ENCODE measurements at places on chromosomes 7 and 10.
A peak's percentile ranks its signal among the peaks of the same experiment; 100 is the strongest.

- no peak for DNase-seq
Measured at GRCh38 chr7:108598153-108598552, 28.5 kb downstream of the DNAJB9 start.

DNA sequence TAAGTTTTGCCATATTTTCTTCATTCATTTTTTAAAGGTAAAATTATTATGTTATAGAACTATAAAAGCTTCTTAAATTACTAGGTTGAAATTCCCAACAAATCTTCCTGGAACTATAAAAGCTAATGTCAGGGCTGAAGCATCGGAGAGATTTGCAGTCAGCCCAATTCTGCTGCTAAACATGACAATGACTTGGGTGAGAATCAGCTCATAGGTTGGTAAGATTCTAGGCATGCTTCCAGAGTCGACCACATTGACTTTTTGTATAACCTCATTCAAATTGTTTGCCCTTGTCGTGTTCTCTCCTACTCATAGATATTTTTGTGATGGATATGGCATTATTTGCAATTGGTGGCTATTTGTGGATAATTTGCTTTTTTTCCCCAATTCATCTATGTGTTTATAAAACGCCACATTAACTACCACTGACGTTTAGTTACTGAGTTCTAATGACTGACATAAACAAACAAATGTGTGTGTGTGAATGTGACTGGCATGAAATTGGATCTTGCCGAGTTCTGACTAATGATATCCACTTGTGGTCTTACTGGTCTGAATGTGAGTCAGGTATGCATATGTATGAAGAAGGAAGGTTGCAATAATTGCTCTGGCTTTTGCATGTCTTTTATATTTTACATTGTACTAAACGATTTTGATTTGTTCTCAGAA, 579.8 kb downstream of the PARD3 start:
- DNase-seq = no peak

GRCh38 chr10:79286318-79286951, 60.8 kb upstream of the PPIF start:
- DNase-seq = peak; percentile 82

DNA sequence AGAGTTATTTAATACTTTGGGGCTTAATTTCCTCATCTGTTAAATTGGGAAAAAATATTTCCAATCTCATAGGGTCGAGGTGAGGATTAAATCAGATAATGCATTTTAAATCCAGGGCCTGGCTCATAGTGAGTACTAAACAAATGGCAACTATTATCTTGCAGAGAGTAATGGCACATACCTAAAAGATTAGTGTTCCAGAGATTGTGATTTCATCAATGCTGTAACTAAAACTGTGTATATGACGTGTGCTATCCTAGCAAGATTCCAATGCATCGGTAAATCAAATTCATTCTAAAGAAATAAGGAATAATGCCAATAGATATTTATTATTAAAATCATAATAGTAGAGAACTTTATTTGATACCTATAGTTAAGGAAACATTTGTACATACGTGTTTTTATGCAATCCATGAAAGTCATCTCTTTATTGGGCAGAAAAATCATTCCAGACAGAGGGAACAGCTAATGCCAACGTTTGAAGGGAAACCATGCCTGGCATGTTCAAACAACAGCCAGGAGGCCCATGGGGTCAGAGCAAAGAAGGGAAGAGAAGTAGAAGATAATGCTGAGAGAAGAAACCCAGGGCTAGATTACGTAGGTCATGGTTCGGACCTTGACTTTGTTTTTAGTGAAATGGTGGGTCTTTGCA, 174.8 kb upstream of the AGR3 start:
- DNase-seq = no peak

- no peak for DNase-seq
Measured at GRCh38 chr10:24434961-24435360, 226.0 kb downstream of the KIAA1217 start.

- no peak for DNase-seq
Measured at GRCh38 chr7:31933481-31933880, 136.7 kb downstream of the PDE1C start.

DNA sequence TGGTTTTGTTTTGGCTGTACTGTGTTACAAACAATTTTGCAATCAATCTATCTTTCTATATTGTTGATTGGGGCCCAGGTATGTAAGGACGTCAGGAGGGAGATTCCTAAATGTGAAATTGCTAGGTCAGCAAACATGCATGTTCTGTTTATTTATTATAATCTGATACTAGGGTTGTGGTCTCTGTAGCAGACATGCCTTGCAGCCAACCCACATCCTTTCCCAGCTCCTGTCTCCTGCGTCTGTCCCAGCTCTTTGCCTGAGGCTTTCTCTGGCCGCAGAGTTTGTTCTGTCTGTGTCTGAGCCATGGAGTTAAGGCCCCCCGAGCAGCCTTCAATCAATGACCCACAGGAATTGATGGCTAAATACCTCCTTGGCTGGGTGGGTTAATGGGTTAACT, 124.0 kb upstream of the ZEB1 start:
- no peak for DNase-seq

GRCh38 chr10:74743401-74743800, 83.0 kb upstream of the KAT6B start:
- DNase-seq = no peak

DNA sequence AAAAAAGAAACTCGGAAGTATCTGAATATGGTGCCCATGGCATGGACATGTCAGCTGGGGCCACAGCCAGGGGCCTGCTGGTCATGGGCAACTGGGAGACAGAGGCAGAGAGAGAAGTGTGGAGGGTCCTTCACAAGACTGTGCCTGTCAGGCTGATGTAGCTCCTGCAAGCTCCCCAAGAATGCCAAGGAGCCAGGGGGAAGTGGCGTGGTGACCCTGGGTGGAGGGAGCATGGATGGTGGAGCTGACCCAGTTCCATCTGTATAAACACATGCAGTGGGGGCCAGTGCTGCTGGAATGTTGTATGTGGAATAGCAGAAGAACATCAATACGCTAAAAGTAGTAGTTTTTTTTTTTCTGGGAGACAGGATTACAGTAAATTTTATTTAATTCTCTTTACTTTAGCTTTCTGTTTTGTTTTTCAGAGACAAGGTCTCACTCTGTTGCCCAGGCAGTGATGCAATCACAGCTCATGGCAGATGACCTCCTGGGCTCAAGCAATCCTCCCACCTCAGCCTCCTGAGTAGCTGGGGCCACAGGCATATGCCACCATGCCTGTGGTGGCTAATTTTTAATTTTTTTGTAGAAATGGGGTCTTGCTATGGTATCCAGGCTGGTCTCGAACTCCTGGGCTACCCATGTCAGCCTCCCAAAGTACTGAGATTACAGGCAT, 10.5 kb upstream of the ZMIZ2 start:
- DNase-seq = no peak

DNA sequence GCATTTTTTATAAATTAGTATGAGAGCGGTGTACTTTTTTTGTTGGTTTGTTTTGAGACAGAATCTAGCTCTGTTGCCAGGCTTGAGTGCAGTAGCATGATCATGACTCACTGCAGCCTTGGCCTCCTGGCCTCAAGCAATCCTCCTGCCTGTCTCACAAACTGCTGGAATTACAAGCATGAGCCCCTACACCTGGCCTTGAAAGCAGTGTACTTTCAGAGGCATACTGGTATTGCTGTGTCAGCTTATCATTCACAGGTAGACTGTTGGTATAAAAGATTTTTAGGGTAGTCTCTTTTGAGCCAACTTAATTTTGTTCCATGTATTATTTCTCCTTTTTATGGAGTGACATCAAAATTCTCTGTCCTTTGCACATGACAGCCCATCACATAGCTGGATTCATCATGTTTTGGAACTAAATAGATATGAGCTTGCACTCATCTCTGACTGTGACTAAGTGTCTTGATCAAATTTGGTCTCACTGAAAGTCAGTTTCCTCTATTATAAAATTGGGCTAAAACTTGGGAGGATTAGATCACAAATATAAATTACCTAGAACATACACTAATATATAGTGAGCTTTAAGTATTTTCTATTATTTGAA, 12.4 kb downstream of the GNAT3 start:
- no peak for DNase-seq

- DNase-seq = peak; percentile 46
Measured at GRCh38 chr7:75642810-75643486, 95.8 kb downstream of the HIP1 start.

DNA sequence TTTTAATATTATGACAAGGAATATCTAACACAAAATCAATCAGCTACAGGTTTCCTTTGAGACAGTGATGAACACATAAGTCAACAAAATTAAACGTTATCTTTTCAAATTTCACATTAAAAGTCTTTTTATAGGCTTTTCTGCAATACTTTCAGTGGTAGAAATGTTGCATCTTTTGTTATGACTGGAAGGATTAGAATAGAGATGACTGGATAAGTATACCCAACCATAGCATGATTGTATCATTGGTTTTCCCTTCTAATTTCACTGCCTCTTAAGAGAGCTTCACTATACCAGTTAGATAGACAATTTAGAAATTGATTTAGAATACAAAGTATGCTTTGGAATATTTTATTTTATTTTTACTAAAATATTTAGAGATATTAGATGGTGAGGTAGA, 273.9 kb downstream of the PHF14 start:
- DNase-seq = no peak

DNA sequence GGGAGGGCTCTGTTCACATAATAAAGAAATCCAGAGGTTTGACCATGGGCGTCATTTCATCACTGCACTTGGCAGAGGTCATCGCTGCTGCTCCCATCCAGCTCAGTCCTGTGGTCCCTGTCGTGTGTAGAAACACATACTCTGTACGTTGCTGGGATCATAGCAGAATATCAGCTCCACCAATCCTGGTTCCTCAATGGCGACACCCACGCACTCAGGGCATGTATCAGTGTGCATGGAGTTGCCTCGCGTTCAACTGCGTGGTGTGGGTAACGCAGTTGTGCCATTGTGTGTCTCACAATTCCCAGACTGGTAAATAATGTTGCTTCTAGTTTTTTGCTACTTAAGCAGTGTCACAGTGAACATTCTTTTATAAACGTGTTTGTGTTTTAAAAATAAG, 111.1 kb downstream of the LHPP start:
- no peak for DNase-seq

GRCh38 chr7:90669492-90669891, 73.4 kb downstream of the CDK14 start:
- no peak for DNase-seq

- no peak for DNase-seq
Measured at GRCh38 chr10:97336446-97336845, 1.9 kb upstream of the FRAT2 start.

DNA sequence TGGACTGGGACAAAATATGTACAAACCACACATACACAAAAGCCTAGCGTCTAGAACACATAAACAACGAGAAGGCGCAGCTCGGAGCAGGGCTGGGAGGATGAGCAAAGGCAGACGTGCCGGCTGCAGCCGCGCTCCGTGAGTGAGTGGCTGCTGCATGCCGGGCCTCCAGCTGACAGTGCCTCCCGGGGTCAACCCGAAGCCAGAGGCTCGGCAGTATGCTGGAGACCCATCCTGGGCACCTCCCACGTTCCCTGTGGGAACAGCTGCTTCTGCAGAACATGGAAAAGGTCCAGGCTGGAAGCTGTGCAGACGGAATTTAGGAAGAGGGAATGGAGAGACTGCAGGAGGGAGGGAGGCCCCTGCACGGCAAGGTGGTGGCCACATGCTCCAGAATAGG, 3.6 kb upstream of the GPR146 start:
- no peak for DNase-seq

GRCh38 chr10:5423771-5424170, 11.4 kb downstream of the NET1 start:
- no peak for DNase-seq

DNA sequence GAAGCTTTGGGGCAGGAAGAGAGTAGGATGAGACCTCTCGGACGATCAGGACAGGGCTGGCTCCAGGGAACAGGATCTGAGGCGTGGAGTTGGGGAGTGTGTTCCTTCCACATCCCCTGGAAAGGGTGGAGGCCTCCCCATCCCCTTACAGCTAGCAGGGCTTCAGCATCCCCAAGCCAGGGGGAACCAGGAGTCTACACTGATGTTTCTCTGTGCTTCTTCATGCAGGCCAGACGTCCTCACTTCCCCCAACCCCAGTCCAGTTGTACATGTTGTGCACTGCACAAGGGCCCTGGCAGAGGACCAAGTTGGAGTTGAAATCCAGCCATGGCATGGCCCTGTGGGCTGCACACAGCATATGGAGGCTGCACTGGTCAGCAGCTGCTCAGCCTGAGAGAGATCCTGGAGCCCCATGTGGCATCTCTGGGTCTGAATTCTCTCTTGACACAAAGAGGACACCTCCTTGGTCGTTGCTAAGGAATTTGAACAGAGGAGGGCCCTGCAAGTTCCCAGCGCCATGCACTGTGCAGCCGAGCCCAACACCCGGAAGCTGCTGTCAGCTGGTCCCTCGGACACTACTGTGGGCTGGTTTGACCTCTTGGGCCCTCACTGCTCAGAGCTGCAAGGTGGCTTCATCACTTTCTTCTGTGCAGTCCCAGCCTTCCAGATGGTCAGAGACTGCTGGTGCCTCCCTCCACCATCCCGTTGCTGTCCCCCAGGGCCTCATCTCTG, 181.1 kb downstream of the DNAJB6 start:
- no peak for DNase-seq

DNA sequence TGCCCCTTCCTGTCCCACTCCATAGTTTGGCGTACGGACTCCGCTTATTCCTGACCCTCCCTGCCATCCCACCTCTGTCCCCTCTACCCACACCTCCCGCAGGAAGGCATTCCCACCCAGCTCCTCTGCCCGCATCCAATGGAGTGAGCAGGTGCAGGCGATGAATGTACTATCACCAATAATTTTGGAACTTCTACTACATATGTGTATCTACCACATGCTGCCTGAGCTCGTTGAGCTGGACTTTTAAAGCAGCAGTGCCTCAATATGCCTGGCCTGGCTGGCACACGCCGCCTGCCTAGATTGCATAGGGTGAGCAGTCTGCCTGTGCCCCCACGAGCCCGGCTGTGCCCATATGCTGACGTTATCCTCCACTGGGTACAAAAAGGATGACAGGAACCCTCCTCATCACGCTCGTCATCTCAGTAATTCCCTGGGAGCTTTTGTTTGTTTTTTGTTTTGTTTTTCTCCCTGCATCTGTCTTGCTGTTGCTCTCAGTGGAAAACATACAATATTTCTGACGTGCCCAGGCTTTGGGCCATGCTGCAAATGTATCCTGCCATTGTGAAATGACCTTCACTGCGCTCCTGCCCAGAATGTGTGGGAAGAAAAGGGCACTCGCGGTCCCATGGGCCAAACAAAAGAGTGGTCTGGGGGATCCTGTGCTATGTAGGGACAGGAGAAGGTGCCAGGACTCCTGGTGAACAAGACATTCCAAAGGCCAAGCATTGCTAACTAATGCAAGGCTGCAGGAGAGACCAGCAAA, 302.8 kb downstream of the PTPRN2 start:
- DNase-seq = no peak

GRCh38 chr10:6423004-6423403, 157.1 kb downstream of the PRKCQ start:
- no peak for DNase-seq

GRCh38 chr10:92024700-92025099, 101.1 kb downstream of the BTAF1 start:
- no peak for DNase-seq

GRCh38 chr7:22647451-22648257, 79.3 kb upstream of the IL6 start:
- DNase-seq = no peak

DNA sequence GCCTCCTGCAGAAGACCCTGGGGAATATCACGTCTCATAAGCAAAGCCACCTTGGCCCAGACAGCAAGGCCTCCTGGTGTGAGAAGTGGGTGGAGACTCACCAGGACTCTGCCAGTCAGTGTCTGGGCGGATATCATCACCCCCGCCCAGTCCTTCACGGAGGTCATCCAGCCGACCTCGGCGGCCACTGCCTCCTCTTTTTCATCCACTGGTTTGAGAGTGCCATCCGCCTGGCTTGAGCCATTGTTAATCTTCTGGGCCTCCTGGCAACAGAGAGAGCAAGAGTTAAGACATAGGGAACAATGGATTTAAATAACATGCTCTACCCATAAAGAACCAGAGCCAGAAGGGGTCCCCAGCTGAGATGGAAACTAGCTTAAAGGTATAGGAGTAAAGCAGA, 233.8 kb downstream of the KCNMA1 start:
- DNase-seq = no peak

Measured in central memory CD8-positive, alpha-beta T cell (primary cell).